ENCODE measurements at places on chromosomes 1 and 21. TPM values are rescaled to one million over a fixed set of nuclear protein-coding genes. Genes with fewer than 3 reads are reported as not detected.

- DNase-seq, result peak; percentile 52
Observed at GRCh38 chr21:14273736-14274538, 58.0 kb downstream of the RBM11 start.

GRCh38 chr1:30888391-30888790 is 20.2 kb downstream of the SDC3 start:
- peak; percentile 22 for DNase-seq

GRCh38 chr1:174445817-174446216 is 1.9 kb upstream of the GPR52 start:
- DNase-seq, result peak; percentile 42

GRCh38 chr21:26909972-26910371 is 56.9 kb downstream of the ADAMTS5 start:
- DNase-seq, result no peak

- no peak for DNase-seq
Observed at GRCh38 chr1:218667781-218668516, 322.8 kb downstream of the TGFB2 start.

DNA sequence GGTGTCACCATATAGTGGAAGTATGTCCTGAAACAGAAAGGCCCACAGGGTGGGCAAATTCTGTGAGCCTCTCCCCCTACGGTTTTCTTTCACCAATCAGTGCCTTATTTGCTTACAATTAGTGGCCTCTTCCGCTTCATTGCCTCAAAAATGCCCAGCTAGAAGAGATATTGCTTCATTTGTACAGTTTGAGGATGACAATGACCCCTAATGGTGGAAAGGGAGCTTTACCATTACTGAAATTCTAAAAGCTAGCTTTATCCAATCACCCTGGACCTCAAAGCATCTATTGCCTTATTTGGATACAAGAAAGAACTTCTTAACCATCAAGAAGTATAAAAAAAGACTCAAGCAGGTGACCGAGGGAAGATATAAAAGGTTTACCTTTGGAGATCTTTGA is 49.6 kb downstream of the LRRC71 start:
- DNase-seq, result no peak

DNA sequence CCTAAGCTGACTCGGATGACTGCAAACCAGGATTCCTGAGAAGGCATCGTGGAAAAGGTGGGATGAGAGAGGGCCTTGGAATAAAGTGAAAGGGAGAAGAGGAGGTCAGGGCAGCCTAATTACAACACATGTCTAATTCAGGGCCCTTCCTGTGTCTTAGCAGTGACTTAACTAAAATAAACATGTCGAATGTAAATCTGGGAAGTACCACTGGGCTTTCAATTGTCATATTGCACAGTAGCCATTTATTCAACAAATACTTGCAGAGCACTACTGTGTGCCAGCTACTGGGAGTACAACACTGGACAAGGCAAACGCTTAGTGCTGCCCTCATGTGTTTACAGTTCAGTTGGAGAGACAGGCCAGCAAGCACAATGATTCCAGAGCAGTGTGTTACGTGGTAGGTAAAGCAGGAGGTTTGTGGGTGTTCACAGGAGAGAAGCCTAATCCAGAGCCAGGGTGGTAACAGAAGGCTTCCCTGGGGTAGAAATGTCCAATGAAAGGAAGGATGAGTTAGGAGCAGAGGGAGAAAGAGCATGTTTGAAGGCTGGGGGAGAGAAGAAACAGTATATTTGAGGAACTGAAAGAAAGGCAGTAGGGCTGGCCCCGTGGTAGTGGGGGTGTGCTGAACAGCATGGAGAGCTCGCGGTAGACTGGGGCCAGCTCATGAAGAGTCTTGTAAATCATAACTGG is 38.0 kb upstream of the RASAL2 start:
- no peak for DNase-seq

ETV3 gene
- total RNA-seq, result 15.9 TPM
